ENCODE measurements at places on chromosomes 1 and 21.

DNA sequence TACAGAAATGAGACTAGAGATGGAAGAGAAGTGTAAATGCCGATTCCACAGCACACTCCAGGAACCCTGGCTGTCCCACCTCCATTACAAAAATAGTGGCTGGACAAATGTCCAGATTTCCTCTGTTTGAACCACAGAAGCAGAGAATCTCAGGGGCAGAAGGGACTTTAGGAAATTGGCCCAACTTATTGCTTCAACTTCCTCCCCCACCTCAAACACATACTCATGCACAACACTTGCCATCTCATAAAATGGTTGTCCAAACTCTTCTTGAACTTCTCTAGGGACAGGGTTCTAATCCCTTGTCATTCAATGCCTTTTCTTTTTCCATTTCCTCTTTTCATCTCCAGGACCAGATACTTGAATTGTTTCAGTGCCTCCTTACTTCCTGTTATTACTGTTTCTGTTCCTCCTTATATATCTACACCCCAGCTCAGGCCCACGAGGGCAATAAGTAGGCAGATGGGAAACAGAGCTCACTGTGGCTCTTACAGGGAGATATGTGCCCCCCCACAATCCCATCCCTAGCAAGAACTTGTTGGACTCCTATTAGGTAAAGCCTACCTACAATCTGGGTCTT is 8.5 kb upstream of the B4GALT3 start:
- DNase-seq, result no peak

DNA sequence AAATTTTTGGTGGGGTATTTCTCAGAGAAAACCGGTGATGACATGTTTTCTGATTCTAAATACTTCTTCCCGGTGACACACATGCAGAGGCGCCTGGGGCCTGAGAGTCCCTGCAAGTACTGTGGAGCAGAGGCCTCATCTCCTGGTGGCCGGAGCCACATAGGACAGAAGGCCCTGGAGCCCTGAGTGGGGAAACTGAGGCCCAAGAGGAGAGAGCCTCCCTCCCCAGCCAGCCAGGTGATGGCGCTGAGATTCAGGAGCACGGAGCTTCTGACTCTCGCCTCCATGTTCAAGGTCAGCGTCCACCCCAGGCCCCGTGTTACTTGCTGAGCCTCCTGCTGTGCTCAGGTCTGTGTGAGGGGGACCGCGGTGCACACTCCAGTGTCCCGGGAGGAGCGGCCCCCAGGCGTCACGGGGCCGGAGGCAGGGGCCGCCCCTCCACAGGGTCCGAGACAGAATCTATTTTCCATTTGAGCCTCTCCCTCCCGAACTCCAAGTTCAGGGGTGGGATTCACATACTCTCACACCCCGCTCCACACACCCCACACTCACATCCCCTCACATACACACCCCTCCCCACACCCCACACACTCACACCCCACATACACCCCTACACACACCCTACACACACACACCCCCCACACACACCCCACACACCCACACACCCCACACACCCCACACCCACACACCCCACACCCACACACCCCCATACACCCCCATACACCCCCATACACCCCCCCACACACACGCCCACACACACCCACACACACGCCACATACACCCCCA is 43.8 kb downstream of the SLX9 start:
- DNase-seq, result no peak

- DNase-seq, result peak; percentile 68
These were observed 3.3 kb downstream of the KLHL21 start for GRCh38 chr1:6599141-6599975.

GRCh38 chr1:165524639-165525285 is 19.0 kb upstream of the LRRC52 start:
- no peak for DNase-seq

DNA sequence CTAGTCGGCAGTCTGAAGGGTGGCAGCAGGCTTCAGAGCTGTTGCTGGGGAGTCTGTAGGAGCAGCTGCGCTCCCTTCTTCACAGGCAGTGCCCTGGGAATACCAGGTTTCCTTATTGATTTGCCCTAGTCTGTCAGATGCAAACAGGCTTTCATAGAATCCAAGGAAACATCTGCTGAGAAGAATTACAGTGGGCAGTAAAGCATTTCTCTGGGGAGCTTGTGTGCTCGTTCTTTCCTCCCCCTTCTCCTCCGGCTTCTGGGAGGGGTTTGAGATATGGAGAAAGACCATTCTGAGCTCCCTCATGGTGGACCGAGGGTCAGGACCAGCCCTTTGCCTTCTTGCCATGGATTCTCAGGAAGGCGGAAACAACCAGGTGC is 25.4 kb upstream of the PARP1 start:
- no peak for DNase-seq

GRCh38 chr21:37769656-37770055 is 146.6 kb downstream of the KCNJ6 start:
- no peak for DNase-seq

- DNase-seq, result no peak
These were observed 32.0 kb downstream of the C1orf21 start for GRCh38 chr1:184418652-184419349.

GRCh38 chr1:237638555-237638954 is 252.2 kb downstream of the ZP4 start:
- no peak for DNase-seq

DNA sequence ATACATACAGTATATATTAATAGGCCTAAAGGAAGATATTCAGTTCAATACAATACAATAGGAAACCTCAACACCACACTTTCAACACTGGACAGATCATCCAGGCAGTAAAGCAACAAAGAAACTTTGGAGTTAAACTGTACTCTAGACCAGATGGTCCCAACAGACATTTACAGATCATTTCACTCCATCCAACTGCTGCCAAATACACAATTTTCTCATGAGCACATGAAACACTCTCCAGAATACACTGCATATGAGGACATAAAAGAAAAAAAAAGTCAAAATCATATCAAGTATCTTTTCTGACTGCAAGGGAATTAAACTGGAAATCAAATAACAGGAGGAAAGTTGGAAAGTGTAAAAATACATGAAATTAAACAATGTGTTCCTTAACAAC is 607.5 kb upstream of the BRINP3 start:
- DNase-seq, result no peak

DNA sequence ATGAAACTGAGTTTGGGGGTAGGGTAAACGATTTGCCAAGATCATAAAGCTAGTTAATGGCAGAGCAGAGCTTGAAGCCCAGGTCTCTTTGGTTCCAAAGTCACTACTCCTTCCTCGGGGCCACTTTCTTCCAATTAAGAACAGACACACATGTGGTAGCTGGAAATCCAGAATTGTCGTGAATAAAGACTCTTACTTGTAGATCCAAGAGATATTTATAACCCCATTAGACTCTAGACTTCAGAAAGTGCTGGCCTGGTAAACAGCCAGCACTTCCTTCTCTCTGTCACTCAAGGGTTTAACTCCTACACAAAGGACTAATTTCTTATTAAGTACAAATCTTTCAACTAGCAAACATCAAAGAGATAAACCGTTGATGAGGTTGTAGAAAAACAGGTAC is 2.7 kb downstream of the FAM163A start:
- no peak for DNase-seq

- no peak for DNase-seq
These were observed 25.8 kb upstream of the KLHDC8A start for GRCh38 chr1:205382561-205382960.

GRCh38 chr1:98422816-98423215 is 238.7 kb upstream of the SNX7 start:
- no peak for DNase-seq

DNA sequence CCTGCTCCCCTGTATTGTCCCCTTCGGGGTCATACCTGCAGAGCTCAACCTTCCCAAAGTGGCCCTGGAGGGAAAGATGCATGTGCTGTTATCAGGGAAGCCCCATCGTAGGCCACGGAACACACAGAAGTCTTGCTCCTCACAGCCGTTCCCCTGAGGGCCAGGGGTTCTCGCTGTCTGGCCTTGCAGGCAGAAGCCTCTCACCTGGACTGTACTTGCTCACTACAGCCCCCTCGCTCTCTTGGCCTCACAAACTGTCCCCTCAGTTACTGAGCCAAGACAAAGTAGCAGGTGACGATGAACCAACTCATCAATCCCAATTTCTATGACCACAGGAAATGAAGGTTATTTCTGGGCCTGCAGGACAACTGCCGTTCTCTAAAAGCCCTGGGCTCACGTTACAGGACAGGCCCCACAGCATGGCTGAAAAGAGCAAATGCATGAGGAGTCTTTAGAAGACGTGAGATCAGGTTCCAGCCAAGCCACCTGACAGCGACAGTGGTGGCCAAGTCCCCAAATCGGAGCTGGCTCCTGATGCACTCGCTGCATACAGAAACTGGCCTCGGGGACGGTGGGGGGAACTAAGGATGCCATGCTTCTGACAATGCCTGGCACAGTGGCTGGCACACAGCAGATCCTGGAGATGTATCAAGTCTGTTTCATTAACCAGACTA is 95.0 kb downstream of the RAVER2 start:
- DNase-seq, result no peak

GRCh38 chr1:201319631-201320030 is 36.3 kb downstream of the PKP1 start:
- no peak for DNase-seq

GRCh38 chr1:175002910-175003517 is 3.3 kb downstream of the CACYBP start:
- no peak for DNase-seq

- peak; percentile 62 for DNase-seq
These were observed 48.5 kb upstream of the SLC25A33 start for GRCh38 chr1:9490605-9491339.

DNA sequence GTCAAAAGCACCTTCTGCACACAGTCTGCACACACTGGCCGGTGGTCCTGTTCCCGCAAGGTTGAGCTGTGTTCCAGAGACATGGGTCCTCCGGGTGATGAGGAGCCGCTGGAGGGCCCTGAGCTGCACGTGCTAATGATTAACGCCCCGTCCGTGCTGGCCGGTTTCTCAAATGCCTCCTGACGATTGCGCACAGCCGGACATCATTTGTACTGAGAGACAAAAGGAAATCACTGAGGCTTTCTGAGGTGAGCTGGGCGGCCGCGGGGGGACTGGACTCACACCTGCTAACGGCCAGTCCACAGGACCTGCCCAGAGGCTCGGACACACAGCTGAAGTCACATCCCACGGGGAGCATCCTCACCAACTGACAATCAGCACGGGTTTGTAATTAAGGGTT is 29.2 kb downstream of the POFUT2 start:
- DNase-seq, result no peak

- DNase-seq, result no peak
These were observed 7.3 kb upstream of the SAMD11 start for GRCh38 chr1:916173-917075.

GRCh38 chr21:45723049-45723958 is 79.8 kb downstream of the PCBP3 start:
- no peak for DNase-seq

DNA sequence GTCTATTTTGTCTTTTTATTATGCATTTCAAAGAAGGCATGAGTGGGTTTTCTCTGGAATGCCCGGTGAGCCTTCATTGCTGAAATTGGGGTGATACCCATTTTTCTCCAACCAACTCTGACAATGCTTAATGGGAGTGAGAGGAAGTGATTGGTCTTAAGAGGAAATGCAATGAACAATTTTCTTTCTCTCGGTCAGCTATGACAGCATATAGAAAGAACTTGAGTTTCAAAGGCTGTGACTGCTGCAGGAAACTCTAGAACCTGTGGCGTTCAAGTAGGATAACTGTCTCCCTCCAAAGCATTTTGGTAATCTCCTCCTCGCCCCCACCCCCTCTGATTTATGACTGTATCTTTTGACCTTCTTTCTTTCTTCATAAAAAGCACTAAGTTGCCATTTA is 155.9 kb downstream of the LYPLAL1 start:
- no peak for DNase-seq

DNA sequence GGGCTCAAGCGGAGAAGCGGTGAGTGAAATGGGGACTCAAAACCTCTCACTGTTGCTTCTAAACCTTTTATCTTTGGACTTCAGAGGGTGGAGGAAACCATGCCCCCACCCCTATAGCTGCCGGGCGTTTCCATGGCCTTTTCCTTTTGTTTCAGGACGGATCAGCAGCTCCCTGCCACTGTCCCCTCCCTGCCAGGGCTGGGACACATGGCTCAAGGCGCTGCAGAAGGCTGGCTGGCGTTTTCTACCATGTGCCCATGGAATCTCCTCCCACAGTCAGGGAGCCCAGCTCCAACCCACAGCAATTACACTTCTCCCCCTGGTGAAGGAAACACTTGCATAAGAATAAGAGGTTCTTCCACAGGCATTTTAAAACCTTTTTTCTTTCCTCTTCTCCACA is 812.7 kb downstream of the PLA2G4A start:
- DNase-seq, result no peak
